ENCODE measurements at places on chromosomes 2 and 18.

DNA sequence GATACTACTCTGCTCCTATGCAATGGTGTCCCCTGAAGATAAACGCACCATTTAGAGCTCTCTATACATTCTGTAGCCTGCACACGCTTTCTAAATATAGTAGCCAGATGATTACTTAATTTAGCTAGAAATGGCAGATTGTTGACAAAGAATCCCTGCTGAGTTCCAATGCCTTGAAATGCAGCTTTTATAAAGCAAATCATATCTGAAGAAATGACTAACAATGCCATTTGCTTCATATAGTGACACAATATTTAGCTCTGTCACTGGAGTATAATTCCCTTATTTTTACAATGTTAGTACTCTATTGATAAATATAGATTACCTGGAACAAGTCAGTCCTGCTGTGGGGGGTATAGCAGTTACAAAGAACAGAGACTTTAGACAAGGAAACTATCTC is 166.2 kb downstream of the CDCA7 start:
- no peak for DNase-seq

GRCh38 chr2:183665425-183665824 is 541.2 kb downstream of the NUP35 start:
- no peak for DNase-seq

- no peak for DNase-seq
Measured at GRCh38 chr2:169911119-169911518, 83.9 kb downstream of the UBR3 start.

DNA sequence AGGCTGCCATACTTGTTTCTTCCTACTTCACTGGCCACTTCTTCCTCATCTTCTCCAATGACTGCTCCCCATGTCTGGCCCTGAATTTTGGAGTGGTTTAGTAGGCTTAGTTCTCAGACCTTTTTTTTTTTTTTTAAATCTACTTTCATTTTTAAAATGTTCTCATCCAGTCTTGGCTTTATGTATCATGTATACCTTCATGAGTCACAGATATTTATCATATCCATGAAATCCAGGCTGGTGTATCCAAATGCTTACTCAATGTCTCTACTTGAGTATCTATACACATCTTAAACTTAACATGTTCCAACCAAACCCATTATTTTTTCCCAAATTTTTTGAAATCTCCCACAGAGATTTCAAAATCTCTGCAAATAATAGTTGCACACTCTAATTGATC is 26.3 kb upstream of the CFAP36 start:
- DNase-seq = no peak

DNA sequence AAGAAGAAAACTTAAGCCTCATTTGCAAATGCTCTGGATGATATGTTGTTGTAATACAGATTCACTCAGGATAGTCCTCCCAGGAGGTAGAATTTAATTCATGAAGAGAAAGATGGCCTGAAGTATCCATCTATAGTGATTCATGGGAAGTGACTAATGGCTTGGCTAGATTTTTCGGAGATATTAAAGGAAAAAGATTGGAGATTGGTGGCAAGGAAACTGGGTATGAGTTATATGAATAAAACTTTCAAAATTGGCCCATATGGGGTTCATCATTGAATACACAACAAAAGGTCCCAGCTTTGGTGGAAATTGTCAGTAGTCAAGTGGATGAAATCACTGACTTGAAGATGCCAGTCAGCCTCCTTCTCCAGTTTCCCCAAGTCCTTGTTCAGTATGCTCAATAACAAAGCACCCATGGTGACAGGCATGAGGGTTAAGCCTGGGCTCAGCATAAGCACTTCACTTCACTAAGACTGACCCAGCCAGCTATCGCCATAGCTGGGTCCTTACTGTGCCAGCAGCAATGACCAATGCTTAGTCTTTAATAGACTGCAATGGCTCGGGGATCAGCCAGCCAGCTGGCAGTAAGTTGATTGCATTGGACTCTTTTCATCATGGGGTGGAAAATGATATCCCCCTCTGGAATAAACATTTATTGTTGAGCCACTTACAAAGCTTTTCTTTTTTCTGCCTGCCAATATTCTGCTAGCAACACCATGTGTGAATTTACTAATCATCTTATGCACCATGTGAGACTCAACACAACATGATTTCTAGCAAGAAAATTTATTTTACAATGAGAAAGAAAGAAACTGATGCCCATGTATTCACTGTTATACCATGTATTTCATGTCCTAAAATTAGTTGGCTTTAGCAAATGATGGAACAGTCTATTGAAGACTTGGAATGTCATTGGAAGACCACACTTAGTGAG is 176.6 kb upstream of the TACR1 start:
- DNase-seq = no peak

DNA sequence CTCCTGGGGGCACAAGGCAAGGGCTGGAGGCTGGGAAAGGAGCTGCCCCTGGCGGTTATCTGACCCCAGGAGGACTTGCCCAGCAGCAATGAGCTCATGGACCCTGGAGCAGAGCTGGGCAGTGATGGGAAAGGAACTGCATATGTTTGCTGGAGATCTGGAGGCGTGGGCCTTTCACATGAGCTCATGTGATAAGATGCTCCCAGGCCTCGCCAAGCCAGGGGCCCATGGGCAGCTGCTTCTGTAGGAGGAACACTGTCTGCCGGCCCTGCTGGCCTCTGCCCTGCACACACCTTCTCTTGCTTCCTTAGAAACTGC is 9.0 kb upstream of the NPPC start:
- DNase-seq = peak; percentile 32

GRCh38 chr2:206981086-206981674 is 41.9 kb downstream of the CPO start:
- DNase-seq = no peak

DNA sequence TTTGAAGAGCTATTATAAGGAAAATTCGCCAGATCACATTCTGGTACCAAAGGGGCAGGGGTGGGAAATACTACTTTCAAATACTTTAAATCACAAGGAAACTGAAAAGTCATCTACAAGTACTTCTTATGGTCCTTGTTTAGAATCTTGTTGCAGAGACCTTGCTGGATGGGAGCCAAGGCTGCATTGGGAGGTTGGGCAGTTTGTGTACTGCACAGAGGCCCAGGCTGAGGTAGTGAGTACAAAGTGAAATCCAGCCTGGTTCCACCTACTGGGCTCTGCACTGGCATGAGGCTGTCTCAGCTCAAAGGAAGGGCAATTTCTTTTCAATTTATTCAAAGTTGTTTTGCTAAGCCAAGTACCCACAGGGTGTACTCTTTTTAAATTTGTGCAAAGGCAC is 140.3 kb upstream of the DLX2 start:
- no peak for DNase-seq

DNA sequence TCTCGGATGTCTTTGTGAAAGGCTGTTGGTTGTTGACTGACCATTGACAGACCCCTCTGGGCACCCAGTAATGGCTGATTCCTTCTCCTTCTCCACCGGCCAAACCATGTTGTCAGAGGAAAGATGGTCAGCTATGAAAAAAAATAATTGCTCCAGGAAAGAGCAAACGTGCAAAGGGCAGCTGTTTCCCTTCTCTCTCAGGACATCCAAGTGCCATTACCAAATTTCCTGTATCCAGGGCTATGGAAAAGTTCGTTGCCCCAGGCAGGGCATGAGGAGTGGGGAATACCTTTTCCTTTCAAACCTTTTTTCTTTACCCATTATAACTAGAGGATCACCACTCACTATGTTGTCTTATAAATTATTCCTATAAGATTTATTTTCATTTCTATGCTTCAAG is 321.5 kb upstream of the HNRNPA3 start:
- DNase-seq = no peak

DNA sequence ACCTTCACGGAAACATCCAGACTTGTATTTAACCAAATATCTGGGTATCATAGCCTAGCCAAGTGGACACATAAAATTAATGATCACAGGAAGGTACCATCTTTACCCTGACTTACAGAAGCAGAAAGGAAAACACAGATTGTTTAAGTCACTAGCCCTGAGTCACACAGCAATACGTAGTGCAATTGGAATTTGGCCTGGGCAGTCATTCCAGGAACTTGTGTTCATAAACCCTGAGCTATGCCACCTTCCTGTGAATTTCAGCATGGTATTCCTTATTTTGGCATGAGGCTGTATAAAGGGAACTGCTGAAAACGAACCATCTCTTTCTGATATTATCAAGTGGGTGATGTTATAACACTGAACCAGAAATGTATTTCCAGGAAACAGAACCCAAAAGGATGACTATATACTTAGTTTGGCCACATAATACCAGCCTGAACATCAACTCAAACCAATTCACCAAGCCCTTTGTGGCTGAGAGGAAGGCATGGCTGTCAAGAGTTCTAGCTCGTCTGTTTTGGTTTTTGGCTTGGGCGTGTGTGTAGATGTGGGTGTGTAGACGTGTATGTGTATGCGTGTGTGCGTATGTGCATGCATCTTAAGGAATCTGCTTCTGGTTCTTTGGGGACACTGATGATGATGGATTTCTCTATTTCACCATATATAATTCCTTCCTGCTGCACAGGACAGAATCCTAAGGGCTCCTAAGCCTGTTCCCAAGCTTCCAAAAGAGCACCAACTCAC is 533.4 kb upstream of the ID2 start:
- no peak for DNase-seq

- no peak for DNase-seq
Measured at GRCh38 chr2:234836271-234836670, 115.5 kb upstream of the SH3BP4 start.

- no peak for DNase-seq
Measured at GRCh38 chr18:62665188-62665587, 50.2 kb upstream of the PHLPP1 start.

- peak; percentile 72 for DNase-seq
Measured at GRCh38 chr2:104849618-104850141, 4.2 kb upstream of the POU3F3 start.

DNA sequence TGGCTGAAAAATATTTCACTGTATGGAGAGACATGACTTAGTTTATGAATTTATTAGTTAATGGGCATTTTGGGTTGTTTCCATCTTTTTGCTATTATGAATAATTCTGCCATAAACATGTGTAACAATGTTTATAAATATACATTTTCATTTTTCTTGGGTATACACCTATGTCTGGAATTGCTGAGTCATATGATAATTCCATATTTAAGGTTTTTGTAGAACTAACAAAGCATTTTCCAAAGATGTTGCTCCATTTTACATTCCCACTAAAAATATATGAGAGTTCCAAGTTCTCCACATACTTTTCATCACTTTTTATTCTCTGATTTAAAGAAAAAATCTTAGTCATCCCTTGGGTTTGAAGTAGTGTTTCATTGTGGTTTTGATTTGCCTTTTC is 108.8 kb upstream of the LRRTM4 start:
- no peak for DNase-seq

- no peak for DNase-seq
Measured at GRCh38 chr2:166632616-166633015, 138.6 kb upstream of the SCN7A start.

DNA sequence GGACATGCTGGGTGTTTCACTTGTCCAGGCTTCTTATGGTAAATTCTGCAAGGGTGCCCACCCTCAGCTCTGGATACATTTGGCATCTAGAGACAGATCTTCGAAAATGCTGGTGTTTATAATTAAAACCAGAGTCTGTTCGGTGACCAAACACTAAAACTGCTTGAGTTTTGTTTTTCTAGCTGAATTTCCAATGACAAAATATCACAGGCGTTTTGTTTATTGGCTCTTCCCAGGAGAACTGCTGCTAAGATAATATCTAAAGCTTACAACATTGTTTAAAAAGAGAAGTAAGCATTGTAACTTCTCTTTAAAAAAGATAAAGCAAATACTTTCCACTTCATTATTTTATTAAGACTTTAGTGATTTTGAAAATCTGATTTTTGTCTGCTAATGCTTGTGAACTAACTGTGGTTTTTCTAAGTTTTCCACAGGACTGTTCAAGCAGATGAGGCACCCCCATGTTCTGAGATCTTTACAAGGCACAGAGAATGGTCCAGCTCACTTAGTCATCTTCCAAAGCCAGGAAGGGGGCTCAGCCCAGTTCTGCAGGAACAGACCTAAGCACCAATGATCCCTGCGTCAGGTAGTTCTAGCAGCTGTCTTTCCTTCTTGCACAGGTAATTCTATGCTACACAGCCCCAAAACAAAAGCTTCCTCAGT is 94.8 kb upstream of the LTBP1 start:
- no peak for DNase-seq

DNA sequence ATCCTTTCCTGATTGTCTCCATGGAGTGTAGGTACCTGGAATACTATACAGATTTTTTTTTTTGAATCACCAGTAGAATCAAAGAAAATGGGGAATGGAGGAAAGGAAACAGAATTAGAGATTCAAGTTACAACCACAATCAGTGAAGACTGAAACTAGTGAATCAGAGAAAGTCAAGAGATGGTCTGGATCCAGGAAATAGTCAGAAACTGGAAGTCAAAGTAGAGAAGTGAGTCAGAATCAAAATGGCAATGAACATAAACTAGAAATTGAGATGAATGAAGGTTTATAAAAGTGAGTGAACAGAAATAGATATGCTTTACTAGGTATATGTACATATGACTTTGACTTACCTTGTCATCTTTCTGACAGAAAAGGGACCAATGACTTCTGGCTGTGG is 579.0 kb downstream of the PLCL1 start:
- DNase-seq = no peak

GRCh38 chr2:33907866-33908265 is 308.8 kb upstream of the FAM98A start:
- no peak for DNase-seq

DNA sequence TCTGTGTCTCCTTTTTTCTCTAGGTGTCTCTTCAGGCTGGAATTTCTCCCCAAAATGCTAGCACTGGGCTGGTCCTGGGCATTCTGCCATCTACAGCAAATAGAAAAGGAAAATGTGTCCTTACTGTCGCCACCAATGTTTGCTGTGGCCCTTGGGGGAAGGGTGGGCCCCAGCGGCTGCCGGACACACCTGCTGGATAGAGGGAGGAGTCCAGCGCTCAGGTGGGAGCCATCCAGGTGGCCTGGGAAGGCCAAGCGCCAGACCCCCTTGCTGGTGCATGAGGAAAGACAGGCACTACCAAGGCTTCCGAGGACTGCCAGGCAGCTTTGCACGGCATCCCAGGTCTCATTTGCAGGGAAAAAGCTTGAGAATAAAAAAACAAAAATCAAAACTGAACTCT is 147.7 kb upstream of the GATA6 start:
- no peak for DNase-seq

DNA sequence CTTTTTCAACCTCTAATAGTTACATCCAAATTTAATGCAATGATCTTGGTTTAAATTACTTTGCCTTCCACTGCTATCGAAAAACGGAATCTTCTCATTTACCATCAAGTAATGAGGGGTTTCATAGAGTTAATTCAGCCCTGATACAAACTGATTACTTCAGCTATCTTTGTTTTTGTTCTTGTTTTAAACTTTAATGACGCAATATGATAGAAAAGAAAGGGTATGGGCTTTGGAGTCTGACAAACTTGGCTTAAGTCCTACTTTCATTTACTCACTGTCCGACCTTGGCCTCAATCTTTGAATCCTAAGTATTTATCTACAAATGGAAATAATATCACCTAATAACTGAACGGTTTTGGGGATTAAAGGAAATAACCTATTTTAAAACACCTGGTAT is 16.1 kb downstream of the ADAM17 start:
- DNase-seq = no peak

Measured in activated CD8-positive, alpha-beta memory T cell treated with anti-CD3 and anti-CD28 coated beads, Interleukin-2, amount 10 ng/mL, durations not matched to agents 7 days and 5 days (primary cell).